ENCODE measurements at places on chromosomes 7 and 10.

- no peak for DNase-seq
These were observed 78.4 kb upstream of the NEUROD6 start for GRCh38 chr7:31418928-31419327.

- DNase-seq, result no peak
These were observed 107.1 kb downstream of the ABLIM1 start for GRCh38 chr10:114550756-114551635.

DNA sequence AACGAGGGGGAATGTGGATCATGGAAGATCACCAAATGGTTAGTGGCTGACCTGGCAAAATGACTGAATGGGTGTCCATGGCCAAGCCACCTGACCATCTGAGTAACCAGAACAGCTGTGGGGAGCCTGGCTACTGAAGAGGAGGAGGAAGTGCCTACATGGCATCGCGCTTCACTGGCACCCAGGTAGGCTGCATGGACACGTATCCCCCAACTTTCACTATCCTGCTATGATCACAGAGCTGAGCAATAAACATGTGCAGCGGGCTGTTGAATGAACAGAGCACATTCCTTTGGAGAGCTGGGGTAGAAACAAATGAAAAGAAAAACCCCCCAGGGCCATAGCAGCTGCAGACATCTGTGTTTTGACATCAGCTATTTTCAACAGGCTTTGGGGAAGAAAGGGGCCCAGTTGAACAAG, 6.5 kb downstream of the AKR1B1 start:
- DNase-seq, result no peak

DNA sequence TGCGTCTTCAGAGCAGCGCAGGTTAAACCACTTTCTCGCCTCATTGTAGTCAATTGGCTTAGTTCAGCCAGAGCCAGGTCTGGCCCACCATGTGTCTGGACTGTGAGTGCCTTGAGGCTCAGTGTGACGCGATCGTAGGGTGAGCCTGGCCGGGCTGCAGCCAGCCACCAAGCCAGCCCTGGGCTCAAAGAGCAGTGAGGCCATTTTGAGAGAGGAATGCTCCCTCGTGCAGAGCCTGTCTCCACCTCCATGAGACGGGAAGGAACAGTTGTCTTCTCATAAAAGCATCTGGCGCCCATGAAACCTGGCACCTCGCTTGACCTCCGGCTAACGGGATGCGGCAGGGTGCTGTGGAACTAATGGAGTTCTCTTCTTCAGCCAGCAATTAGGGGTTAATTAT, 34.5 kb downstream of the LHPP start:
- DNase-seq, result peak; percentile 80

GRCh38 chr7:132500727-132501440, 75.4 kb downstream of the PLXNA4 start:
- DNase-seq, result peak; percentile 63

DNA sequence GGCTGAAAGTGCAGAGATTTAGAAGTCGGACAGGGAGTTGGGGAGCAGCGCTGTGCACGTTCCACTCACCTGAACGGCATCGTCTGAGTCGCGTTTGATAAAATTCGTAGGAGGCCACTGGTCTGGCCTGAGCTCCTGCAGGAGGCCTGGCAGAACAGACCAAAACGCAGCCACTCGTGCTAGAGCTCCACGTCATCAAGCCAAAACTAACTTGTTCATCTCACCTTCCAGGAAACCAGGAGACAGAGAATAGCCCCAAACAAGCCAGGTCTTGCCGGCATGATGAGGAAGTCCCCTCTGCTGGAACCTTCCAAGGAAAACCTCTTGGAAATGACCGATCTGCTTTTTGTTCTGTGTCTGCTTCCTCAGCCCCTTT, 43.4 kb upstream of the DNAJB6 start:
- no peak for DNase-seq

- DNase-seq, result no peak
These were observed 42.1 kb downstream of the PANK1 start for GRCh38 chr10:89602919-89603318.

DNA sequence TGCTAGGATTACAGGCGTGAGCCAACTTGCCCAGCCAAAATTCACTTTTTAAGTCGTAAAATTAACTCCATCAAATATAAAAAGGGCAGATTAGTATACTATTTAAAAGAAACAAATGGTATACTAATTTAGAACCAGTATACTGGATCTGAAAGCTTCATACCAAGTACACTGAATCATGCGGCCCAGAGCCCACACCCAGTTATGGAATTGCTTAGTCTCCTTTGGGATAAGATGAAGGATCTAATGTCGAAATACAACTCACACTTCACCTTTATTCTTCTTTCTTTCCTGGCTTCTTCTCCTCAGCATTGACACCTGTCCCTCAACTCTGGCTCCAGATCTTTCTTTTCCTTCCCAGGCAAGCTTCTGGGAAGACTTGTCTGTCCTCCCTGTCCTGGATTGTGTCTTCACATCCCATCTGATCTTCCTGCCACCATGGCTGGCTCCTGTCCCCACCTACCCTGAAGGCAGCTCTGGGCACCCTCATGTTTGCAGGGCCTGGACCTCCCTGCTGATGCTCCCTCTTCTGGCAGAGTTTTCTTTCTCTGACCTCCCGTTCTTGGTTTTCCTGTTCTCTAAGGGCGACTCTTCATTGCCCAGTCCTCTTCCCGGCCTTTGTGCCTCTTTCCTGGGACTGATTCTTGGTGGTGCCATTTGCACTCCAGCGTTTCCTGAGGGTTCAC, 57.8 kb upstream of the CTBP2 start:
- no peak for DNase-seq

- DNase-seq, result no peak
These were observed 23.4 kb downstream of the ZPBP start for GRCh38 chr7:50069613-50070012.

DNA sequence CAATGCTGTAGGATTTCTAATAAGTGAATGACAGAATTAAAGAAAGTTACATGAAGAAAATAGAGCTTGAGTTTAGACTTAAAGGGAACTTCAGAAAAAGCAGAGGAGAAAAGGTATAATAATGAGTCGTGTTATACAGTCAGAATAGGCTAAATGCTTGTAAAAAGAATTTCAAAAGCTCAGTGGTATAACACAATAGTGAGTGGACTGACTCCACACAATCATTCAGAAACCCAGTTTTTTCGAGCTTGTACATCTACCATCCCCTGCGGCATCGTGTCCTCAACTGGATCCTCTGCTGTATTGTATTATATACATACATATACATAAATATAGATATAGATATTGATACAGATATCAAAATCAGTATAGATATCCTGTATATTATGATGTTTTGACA, 52.2 kb downstream of the IMMP2L start:
- no peak for DNase-seq

DNA sequence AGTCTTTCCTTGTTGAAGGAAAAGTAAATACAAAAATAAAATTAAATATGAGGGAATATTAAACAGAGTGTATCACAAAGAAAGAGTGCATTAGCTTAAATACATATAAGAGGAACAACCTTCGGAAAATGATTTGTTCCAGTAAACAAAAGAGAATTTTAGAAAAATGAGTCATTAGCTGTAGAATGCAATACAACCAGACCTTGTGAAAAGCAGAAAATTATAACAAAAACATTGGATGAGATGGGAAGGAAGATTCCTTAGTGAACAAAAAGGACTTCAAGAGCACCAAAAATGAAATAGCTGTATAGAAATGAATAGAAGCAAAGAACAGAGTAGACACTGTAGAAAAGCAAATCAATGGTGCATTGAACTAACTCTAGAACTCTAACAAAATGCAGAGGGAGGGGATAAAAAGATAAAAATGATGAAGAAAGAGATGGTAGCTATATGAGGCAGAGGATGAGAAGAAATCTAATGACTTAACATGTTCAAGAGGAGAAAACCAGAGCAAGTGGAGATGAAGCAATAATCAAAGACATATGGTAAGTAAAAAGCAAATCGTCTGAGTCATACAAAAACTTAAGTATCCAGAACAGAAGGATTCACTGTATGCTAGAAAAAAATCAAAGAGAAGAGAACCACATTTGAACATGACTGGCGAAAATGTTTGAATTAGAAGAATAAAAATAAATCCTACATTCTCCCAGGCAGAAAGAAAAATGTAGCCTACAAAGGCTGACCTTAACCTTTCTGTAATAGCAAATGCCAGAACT, 190.5 kb downstream of the TMEM26 start:
- no peak for DNase-seq

DNA sequence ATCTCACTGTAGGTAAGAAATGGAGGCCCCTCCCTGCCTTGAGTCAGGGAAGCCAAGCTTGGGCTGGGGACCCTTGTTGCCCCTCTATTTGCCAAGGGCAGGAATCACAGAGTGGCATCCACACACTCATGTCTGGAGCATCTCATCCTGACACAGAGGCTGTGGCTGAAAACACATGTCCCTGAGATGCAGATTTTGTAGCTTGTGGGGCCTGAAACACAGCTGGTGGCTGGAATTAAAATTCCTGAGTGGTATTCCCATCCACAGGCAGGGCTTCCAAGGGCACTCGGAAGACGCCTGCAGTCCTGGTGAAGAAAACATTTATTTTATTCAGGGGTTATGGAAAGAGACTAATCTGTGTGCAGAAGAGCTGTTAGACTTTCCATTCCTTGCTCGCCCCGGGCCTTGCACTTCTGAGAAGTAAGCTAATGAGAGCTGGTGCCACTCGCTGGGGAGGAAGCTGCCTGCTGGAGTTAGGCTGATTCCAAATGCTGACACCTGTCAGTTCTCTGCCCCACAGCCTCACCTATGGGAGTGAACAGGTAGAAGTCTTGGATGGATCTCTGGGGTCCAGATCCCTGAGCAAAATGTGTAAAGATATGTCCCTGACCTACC, 36.0 kb downstream of the C10orf120 start:
- peak; percentile 17 for DNase-seq

- no peak for DNase-seq
These were observed 185.7 kb upstream of the TMEM72 start for GRCh38 chr10:44725404-44725803.

DNA sequence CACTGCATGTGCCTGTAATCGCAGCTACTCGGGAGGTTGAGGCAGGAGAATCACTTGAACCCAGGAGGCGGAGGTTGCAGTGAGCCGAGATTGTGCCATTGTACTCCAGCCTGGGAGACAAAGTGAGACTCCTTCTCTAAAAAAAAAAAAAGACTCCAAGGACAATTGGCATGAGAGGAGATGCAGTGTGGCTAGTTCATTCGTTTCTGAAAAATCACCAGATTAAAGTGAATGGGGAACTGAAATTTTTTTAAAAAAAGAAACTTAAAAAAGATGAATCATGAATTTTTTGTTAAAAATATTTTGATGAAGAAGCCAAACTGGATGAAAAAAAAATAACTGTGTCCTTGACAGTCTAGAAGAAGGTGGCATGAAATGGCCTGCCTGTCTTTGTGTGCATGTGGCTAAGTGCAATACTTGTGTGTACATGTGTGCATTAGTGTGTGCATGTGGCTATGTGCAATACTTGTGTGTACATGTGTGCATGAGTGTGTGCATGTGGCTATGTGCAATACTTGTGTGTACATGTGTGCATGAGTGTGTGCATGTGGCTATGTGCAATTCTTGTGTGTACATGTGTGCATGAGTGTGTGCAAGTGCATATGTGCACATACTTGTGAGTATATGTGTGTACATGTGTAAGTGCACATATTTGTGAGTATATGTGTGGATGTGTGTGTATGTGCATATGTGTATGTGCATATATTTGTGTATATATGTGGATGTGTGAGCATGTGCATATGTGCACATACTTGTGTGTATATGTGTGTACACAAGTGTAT, 391.7 kb upstream of the KLF6 start:
- DNase-seq, result no peak

DNA sequence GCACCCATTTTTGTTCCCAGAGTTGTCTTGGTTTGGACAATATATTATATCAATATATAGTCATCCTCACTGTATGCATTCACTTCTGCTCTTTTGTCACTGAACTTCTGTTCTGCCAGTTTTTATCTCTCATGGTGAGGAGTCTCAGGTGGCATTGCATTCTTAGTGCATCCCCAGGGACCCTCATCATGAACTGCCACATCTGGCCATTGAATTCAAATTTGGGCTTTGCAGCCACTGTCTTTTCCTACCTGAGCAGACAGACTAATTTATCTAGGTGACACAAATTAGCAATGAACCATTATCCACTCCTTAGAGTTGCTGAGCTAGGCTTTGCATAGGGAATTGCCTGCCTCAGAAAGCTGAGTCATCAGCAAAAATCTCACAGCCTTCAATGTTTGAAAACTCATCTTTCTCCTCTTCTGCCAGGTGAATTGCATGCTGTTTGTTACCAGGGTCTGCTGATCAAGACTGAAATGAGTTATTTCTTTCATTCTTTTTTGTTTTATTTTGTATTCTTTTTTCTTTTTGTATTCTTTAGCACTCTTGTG, 316.8 kb upstream of the MTPN start:
- no peak for DNase-seq

- no peak for DNase-seq
These were observed 96.0 kb upstream of the GATA3 start for GRCh38 chr10:7958442-7958841.

DNA sequence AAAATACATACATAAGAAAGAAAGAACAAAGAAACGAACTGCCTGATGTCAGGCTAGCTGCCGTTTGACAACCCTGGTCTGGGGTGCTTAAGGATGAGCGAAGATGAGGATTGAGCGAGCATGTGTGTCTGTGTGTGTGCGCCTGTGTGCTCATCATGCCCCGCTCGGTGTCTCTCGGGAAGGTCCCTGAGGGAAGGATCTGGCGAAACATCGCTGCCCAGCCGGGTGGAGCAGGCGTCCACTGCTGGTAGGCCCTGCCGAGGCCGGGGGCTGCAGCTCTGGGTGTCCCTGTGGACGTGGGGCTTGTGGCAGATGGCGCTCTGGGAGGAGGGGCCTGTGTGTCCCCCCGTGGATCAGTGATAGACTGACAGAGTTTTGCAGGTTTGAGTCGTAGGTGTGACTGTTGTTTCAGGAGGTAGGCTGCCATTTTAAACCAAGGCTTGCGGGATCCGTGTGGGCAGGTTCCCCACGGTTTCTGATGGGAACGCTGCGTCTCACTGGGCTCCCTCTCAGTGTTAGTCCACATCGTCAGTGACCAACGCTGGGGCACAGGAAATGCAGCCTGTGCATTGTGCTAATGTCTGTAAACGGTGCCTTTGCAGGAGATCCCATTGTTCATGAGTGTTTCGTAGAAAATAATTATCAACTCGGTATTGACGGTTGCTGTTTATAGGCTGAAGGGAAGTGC, 5.9 kb upstream of the SUN1 start:
- DNase-seq, result no peak

- no peak for DNase-seq
These were observed 17.3 kb upstream of the FAM241B start for GRCh38 chr10:69612760-69613159.

- peak; percentile 28 for DNase-seq
These were observed 43.5 kb upstream of the NKX6-2 start for GRCh38 chr10:132829403-132829802.

Data from islet precursor cell (in vitro differentiated cells).